ENCODE measurements at places on chromosomes 13 and 19.

- DNase-seq, result no peak
Observed at GRCh38 chr19:15453091-15453578, 3.4 kb upstream of the WIZ start.

- DNase-seq, result no peak
Observed at GRCh38 chr19:19056636-19057275, 7.0 kb upstream of the SLC25A42 start.

DNA sequence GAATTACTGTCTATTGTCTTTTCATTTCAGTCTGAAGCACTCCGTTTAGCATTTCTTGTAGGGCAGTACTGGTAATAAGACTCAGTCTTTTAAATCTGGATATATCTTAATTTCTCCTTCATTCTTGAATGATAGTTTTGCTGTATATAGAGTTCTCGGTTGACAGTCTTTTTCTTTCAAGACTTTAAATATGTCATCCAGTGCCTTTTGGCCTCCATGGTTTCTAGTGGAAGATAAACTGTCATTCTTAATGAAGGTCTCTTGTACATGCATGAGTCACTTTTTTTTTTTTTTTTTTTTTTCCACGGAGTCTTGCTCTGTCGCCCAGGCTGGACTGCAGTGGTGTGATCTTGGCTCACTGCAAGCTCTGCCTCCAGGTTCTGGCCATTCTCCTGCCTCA, 27.2 kb upstream of the ZDHHC20 start:
- DNase-seq, result no peak

DNA sequence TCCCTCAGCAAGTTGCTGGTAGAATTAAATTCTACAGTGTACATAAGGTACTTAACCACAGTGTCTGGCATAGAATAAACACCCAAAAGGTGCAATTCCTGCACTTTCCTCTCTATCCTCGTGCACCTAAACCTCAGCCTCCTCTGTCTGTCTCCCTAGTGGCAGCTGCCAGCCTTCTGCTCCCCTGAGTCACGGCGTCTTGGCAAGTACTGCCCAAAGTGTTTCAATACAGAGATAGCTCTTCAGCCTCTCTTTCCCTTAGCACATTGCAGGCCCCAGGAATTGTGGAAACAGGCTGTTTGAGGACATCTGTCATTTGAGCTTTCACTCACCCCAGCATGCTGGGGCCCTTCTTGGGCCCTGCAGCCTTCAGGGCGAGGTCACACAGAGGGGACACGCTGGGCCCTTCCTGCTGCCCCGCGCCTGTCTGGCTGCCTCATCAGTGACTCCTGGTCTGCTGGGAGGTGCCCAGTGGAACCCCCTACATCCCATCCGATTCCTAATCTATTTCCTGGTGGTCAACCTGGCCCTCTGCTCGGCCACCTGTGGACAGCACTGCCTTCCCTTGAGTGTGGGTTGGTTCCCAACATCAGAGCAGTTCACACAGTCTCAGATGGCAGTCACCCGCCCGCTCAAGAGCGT, 19.3 kb downstream of the COL4A2 start:
- DNase-seq, result no peak

GRCh38 chr19:40365613-40366401, 17.3 kb downstream of the PLD3 start:
- DNase-seq, result no peak

GRCh38 chr13:57932061-57932460, 300.5 kb downstream of the PCDH17 start:
- DNase-seq, result no peak

GRCh38 chr13:29947839-29948238, 97.4 kb upstream of the UBL3 start:
- DNase-seq, result no peak

- peak; percentile 61 for DNase-seq
Observed at GRCh38 chr19:30492586-30493270, 120.5 kb downstream of the ZNF536 start.

DNA sequence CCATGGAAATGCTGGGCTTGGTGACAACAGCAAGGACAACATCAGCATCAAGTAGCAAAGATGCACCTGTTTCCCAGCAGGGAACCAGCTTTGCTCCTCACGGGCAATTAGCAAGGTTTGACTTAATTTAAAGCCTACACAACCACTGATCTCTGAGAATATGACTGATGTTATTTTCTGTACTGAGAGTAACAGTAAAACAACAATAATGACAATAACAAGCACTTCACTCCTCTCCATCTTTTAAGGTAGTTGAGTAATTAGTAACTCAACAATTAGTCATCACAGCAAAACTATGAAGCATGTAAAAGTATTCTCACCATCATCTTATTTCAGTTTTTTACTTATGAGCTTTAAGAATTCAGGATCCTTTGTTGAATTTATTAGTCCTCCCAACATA, 37.3 kb downstream of the ENOX1 start:
- DNase-seq, result no peak

DNA sequence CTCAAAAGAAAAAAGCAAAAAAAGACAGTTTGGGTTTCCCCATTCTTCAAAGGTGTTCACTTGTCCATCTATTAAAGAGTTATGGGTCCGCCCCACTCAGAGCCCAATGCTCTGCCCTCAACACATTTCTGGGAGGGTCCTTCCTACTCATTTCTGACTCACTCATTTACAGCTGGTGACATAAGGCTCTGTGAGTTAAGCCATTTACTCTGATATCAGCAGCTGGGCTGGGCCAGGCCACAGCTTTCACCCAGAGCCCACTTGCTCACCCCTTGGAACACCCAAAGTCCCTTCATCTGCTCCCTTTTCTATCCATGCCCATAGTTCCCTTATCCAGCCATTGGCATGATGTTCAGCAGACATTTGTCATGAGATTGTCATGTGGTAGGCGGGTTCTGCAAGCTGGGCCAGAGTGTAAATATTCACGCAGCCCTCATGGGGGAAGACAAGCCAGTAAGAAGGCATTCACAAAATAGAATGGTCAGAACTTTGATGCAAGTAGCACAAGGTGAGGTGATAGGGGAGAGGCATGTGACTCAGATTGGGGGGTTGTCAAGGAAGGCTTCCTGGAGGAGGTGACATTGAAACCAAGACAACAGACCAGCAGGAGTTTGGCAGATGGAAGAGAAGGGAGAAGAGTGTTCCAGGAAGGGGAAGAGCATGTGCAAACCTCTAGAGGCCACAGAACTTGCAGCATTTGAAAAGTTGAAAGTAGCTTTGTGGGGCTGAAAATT, 5.9 kb downstream of the MAST1 start:
- no peak for DNase-seq

- no peak for DNase-seq
Observed at GRCh38 chr19:7658219-7658686, 10.6 kb upstream of the RETN start.

DNA sequence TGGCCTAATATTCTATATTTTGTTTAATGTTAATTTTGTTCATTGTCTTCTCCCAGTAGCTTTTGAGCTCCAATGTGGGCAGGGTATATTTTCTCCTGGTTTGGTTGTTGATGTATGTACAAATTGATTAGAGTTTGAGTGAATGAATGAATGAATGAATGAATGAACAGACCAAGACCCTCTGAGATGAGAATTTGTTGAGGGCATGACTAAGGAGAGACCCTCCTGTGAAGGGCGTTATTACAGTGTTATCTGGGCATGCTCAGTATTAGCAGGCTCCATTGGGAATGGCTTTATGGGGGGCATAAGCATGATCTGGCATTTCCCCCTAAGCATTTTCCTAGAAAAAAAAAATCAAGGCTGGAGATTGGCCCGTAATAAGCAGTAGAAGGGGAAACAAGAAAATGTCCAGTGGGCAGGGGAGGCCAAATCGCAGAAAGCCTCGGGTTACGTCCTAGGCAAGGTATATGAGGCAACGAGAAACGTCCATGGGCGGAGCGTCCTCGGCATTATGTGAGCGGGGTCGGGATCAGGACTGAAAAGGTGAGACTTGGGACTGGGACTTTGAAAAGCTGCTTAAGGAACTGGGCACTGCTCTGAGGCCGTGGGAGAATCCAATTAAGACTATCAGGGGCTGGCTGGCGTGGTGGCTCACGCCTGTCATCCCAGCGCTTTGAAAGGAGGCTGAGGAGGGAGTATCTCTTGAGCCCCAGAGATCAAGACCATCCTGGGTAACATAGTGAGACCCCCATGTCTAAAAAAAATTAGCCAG, 904 bp upstream of the ARHGAP33 start:
- no peak for DNase-seq

- no peak for DNase-seq
Observed at GRCh38 chr13:44197791-44198770, 175.5 kb upstream of the SERP2 start.

DNA sequence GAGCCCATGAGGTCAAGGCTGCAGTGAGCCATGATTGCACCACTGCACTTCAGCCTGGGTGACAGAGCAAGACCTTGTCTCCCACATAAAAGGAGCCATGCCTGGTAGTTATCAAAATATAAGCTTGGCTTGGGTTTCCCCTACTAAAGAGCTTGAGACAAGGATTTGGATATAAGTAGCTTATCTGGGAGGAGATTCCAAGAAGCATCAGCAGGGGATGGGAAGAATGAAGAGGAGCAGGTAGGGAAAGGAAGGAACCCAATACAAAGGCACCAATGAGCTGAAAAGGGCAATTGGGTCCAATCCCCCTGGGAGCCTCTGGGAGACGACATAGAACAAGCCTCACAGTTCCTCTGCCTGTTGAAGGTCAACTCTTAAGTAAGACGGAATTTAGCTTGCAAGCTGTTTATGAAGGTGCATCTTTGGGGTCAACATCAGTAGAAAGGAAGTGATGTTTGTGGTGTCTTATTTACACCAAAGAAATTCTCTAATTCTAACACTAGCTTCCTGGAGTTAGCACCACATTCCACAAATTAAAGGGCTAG, 7.4 kb upstream of the CLEC4G start:
- peak; percentile 65 for DNase-seq

Measured in D341Med (cell line).